Myocyte (in vitro differentiated cells): ENCODE measurements at places on chromosomes 4 and X. TPM values are rescaled to one million over a fixed set of nuclear protein-coding genes. Genes with fewer than 3 reads are reported as not detected.

DNA sequence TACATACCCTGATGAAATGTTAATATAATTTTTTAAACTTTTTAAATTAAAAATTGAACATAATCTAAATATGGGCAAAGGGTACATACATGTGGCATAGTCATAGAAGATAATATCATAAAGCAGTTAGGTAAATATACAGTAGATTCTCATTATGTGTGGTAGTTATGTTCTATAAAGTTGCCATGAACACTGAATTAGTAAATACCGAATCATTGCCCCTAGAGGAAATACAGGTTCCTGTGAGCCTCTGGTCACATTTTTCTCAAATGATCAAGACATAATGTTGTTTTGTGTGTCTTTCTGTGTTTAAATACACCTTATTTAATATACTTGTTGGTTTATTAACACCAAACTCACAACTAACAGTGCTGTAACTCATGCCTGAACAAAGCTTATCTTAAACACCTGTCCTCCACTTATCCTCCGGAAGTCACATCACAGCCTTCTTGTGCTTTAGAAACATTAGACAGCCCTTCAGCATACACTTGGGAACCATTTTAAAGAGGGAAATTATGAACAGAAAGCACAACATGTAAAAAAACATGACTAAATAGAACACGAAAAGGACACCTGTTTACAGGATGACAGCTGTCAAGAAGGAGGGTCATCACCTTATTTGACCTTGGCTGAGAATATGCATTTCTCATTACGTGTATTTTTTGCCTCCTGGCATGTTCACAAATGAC is 169.4 kb upstream of the NAP1L5 start:
- DNase-seq: peak; percentile 45

DNA sequence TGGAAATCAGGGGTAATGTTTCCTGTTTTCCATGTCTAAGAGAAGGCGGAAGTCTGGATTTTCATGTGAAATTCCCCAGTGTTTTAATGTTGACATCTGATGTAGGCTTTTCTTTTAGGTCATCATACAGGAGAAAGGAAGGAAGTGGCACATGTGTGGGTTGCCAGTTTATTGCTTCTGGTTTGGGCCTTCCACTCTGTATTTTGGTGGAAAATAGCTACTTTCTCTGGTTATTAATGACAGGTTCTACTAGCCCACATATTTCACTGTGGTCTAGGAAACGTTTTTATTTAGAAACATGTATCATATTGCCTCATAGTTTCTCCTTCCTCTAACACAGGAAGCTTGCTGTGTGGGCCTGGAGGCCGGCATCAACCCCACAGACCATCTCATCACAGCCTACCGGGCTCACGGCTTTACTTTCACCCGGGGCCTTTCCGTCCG is 7.2 kb downstream of the PDHA1 start:
- DNase-seq: no peak

GRCh38 chrX:40083979-40084359 is 13.8 kb downstream of the BCOR start:
- no peak for DNase-seq

- DNase-seq: no peak
Measured at GRCh38 chrX:136608295-136608933, 39.5 kb upstream of the CD40LG start.

Gene PSMD10
- total RNA-seq: 77.4 and 92.0 TPM in 2 replicates
